SK-N-SH (cell line): ENCODE measurements at places on chromosomes 6 and 20.

- DNase-seq = no peak
Observed at GRCh38 chr20:5395932-5396727, 79.4 kb upstream of the PROKR2 start.

- no peak for DNase-seq
Observed at GRCh38 chr6:85460921-85461797, 11.3 kb downstream of the NT5E start.

GRCh38 chr20:35226884-35227681 lies 593 bp downstream of the MMP24 start:
- DNase-seq = peak; percentile 86

DNA sequence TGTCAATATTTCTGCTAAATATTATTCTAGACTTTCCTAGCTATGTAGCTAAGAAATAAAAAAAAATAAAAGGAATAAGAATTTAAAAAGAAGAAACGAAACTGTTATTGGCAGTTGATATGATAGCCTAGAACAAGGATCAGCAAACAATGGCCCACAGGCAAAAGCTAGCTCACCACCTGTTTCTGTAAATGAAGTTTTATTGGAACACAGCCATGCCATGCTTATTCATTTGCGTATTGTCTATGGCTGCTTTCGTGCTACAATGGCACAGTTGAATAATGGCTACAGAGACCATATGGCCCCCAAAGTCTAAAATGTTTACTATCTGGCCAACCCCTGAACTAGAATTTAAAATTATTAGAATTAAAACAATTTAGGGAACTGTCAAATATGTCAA lies 952.6 kb upstream of the MAP3K7 start:
- no peak for DNase-seq

DNA sequence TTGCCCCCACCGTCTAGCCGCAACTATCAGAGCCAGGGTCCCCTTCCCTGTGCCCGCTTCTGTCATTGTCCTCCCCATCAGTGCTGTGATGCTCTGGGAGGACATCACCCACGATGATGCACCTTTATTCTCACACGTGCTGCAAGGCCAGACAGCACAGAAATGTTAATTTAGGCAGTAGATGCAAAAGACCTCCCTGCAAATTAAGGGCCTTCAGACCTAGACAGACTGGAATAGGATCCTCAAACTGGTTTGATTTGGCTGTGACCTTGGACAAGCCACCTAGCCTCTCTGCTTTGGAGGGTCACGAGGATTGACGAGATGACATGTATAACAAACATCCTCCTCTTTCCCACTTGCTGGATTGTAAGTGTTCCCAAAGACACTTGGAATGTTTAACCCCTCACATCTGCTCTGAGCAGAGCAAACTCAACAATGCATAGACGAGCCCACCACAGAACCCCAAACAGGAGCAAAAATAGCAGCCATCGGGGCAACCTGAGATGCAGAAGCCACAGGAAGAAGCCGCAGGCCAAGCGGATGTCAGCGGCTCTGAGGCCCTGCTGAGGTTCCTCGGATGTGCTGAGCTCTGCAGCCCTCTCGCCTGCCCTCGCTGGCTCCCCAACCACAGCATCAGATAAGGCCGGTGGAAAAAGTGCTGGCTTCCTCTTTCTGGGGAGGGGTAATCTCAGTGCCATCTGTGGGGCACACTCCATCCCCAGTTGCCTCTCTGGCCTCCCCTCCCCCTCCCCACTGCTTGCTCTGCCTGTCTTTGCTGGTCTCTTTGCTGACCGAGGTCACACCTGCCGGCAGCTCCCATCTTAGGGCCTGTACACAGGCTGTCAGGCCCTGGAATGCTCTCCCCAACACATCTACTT lies 35.3 kb downstream of the TOX2 start:
- DNase-seq = peak; percentile 70

DNA sequence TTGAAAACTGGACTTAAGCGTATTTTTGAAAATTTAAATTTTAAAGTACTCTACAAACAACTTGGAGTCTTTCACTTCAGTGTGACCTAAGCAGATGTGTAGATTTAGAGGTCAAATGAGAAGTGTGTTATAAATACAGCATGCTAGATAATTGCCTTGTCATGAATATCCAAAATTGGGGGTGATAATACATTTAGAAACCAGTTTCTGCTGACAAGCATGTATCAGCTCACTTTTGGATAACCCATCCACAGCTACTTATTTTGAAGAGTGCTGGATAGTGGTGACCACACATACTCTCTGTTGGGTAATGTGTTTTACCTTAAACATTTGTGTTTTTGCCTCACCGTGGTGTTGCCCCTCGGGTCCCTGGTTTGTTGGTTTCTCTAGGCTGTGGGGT lies 14.9 kb downstream of the RREB1 start:
- DNase-seq = no peak

GRCh38 chr6:138577151-138577915 lies 78.0 kb upstream of the NHSL1 start:
- no peak for DNase-seq

DNA sequence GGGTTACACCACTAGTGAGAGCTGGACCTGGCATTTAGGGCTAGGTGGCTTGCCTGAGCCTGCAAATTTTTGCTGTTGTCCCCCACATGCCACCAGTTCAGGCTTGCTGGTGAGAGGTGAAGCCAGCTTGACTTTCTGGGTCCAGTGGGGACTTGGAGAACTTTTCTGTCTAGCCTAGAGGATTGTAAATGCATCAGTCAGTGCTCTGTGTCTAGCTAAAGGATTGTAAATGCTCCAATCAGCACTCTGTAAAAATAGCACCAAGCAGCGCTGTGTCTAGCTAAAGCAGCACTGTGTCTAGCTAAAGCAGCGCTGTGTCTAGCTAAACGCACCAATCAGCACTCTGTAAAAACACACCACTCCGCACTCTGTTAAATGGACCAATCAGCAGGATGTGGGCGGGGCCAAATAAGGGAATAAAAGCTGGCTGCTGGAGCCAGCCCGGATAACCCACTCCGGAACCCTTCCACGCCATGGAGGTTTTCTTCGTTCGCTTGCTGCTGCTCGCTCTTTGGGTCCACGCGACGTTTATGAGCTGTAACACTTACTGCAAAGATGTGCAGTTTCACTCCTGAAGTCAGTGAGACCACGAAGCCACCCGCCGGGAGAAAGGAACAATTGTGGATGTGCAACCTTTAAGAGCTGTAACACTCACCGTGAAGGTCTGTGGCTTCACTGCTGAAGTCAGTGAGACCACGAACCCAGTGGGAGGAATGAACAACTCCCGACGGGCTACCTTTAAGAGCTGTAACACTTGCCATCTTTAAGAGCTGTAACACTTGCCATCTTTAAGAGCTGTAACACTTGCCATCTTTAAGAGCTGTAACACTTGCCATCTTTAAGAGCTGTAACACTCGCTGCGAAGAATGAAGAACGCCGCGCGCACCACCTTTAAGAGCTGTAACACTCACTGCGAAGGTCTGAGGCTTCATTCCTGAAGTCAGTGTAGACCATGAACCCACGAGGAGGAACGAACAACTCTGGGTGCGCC lies 27.3 kb downstream of the GMPR start:
- DNase-seq = no peak

GRCh38 chr6:112030961-112031660 lies 22.8 kb upstream of the CCN6 start:
- no peak for DNase-seq

- DNase-seq = peak; percentile 74
Observed at GRCh38 chr20:58389324-58389967, 417 bp downstream of the VAPB start.

DNA sequence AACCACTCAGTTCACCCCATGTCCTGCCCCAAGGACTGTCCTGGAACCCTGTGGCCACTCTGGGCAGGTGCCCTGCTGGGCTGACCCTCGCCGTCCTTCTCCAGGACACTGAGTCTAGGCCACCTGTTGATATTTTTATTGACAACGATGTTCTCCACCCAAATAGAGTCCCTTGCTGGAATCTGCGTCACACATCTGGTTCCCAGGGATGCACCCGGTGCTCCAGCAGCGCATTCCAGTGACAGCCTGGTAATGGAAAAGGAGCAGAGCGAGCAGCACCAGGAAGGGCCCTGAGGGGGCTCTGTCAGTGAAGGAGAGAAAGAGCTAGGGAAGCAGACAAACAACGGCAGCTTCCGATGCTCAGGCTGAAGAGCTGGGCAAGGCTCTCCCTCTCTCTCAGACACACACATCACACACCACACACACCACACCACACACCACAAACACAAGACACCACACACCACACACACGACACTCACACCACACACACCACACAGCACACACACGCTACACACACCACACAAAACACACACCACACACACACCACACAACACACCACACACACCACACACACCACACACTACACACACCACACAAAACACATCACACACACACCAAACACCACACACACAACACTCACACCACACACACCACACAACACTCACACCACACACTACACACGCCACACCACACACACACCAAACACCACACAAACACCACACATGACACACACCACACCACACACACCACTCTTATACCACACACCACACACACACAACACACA lies 117.9 kb upstream of the THBS2 start:
- peak; percentile 62 for DNase-seq

DNA sequence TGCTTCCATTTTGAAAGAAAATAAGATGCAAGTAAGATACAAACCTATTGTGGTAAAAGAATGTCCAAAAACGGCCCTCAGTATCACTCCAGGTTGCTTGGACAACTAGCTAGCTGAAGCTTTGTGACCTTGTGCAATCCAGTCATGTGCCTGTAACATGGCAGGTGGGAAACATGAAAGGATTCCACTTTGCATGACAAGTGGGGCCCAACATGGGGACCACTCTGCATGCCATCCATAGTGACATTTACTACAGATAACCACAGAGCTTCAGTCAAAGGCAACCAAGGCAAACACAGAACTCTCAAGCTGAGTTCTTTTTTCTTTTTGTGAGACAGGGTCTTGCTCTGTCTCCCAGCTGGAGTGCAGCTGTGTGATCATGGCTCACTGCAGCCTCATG lies 15.8 kb upstream of the FBXO9 start:
- no peak for DNase-seq

DNA sequence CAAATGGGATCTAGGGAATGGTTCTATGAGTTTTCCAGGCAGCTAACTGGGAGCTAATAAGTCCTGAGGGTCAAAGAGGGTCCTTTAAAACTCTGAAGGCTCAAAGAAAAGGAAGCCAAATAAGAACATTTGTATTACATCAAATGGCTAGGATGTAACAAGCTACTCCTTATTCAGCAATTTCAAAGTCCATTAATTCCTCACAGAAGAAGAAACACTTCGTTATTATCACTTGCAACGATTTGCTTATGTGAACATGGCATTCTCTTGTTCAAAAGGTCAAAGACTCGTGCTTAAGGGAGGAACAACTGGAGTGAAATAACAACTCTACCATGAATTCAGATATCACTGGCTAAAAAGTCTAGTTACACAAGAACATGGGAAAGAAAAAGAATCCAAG lies 70.8 kb upstream of the FBXO30 start:
- DNase-seq = no peak

- no peak for DNase-seq
Observed at GRCh38 chr6:17448165-17448564, 54.8 kb downstream of the CAP2 start.

- no peak for DNase-seq
Observed at GRCh38 chr6:33163540-33163939, 28.7 kb downstream of the COL11A2 start.

DNA sequence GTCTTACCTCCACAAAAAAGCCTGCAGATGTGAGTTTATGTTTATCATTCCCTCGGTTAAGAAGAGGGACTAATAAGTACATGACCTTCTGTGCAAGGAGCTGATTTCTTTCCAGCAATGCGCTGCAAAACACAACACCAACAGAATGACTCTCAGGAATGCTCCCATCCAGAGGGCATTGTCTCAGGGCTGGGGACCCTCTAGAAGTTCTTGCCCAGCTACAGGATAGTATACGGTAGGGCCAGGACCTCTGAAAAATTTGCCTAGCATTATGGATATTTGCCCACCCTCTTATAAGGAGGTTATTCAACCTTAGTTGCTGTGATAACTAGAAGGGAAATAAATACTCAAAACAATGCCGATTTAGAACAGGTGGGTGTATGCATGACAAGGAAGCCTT lies 24.7 kb upstream of the RBL1 start:
- no peak for DNase-seq

DNA sequence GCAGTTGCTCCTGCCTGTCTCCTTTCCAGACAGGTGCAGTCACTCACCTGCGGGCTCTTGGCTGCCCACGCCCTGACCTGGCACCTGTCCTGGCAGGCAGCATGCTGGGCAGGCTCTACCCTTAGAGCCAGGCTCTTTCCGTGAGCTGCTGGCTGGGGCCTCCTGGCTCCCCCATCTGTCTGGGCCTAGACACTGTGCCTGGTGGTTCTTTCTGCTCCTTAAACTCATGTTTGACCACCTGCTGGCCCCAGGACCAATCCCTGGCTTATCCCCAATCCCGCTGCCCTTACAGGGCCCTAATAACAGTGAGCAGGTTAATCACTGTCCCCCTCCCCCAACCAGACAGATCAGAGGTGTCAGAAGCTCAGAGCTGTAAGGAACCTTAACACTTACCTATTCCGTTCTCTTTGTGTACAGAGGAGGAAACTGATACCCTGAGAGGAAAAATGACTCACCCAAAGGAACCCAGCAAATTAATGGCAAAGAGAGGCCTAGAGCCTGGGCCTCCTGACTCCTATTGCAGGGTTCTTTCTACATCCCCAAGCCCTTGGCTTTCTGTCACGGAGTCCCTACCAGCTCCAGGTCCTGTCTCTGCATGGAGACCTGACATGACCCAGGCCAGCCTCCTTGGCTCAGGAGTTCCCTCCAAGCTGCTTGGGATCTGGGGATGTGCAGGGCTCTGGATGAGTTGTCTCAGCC lies 54.7 kb downstream of the RAB44 start:
- DNase-seq = no peak

- DNase-seq = no peak
Observed at GRCh38 chr20:63656451-63656850, 1.7 kb upstream of the RTEL1 start.

DNA sequence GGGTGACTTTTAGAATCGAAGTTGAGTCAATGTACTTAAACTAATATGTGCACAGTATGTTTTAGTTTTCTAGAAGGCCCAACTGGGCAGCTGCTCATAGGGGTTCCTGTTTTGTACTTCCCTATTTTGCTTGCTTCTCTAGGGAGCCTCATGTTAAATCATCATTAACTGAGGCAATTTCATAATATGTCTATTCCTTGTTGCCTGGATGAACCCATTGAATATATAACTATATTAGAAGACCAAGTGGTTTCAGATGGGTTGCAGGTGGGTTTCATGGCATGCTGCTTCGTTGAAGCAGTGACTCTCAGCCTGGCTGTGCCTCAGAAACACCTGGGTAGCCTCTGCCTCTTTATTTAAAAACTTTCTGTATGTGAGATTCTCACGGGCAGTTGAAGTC lies 22.2 kb downstream of the CARMIL1 start:
- DNase-seq = no peak

- DNase-seq = peak; percentile 91
Observed at GRCh38 chr20:23637282-23638221, at the start of gene CST3. Gene CST3, minus strand, starts transcription at chr20:23637955. Its CDS starts 93 bp downstream, at chr20:23637862.
